ENCODE measurements at places on chromosomes 16 and 17.

DNA sequence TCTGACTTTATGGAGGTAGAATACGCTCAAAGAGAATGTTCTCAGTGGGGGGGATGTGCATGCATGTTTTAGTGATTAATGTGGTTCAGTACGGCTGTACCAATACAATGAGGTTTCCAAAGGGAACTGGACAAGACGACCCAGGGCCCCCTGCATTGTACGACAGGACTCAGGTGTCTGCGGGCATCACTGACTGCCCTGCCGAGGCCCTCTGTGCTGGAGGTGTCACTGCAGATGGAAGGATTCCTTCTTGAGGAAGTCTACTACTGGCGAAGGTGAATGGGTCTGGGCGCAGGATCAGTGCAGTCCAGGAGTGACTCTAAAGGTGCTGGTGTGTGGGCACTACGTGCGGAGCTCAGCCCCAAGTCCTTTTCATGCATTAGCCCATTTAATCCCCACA lies 3.5 kb upstream of the LGALS9 start:
- no peak for DNase-seq

GRCh38 chr17:80795754-80796153 lies 195.9 kb upstream of the CHMP6 start:
- DNase-seq, result peak; percentile 48

- no peak for DNase-seq
Observed at GRCh38 chr17:62787366-62787765, 20.7 kb downstream of the MARCHF10 start.

DNA sequence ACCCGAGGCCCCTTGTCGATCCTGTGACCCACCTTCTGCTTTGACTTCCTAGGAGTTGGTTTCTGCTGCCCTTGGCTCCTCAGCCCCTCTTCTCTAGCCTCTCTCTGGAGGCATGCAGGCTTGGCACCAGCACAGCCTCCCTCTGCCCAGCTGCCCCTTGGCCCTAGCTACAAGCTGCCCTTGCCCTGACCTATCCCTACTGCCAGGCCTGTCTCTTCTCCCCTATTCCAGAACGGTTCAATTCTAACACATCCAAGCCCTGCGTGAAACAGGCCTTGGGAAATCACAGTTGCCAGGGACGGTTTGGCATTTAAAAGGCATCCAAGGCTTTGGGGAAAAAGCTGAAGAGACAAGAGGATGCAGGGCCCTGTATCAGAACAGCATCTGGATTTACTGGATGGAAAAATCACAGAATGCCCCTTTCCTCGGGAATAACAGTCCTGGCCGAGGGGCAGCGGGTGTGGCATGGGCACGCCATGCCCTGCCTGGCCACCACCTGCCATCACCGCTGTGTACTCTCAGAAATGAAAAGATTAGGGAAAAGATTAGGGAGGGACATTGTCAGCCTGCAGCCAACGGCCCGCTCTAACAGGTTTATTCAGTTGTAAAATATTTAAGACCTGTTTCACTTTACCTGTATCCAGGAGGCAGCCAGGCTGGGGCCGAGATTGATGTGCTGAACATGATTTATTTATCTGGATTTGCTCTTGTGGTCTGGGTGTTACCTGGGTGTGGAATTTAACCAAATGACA lies 15.8 kb downstream of the RAI1 start:
- no peak for DNase-seq

DNA sequence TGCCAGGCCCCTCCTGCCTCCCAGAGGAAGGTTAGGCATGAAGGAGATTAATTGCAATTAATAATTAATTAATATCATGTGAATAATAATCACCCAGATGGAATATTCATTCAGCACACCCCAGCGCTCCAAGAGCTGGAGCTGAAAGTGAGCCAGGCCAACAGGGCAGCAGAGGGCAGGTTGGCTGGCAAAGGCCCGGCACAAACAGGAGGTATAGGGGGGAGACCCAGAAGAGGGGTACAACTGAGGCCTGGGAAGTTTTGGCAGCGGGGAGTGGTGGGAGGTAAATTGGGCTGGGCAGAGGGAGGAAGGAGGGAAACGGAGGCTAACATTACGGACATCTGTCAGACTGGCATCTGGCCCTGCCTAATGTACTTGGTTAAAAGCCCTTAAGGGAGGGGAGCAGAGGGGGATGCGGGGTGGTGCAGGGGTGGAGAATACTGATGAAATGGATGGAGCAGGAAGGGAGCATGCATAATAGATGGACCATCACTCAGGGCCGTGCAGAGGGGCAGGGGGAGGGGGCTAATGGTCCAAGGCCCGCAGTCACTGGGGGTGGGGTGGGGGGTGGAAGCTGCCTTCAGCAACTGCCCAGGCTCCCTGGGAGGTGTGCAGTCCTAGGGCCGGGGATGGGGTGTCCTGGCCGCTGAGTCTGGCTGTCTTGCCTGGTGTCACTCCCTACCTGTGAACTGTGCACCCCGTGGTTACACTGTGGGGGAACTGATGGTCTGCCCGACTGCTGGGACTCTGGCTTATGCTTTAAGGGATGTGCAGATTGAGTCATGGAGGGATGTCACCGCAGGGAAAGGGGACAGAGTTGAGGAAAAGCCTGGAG lies 1.9 kb downstream of the ADAM11 start:
- DNase-seq, result peak; percentile 61

- DNase-seq, result no peak
Observed at GRCh38 chr16:12392585-12393091, 411.0 kb downstream of the CPPED1 start.

DNA sequence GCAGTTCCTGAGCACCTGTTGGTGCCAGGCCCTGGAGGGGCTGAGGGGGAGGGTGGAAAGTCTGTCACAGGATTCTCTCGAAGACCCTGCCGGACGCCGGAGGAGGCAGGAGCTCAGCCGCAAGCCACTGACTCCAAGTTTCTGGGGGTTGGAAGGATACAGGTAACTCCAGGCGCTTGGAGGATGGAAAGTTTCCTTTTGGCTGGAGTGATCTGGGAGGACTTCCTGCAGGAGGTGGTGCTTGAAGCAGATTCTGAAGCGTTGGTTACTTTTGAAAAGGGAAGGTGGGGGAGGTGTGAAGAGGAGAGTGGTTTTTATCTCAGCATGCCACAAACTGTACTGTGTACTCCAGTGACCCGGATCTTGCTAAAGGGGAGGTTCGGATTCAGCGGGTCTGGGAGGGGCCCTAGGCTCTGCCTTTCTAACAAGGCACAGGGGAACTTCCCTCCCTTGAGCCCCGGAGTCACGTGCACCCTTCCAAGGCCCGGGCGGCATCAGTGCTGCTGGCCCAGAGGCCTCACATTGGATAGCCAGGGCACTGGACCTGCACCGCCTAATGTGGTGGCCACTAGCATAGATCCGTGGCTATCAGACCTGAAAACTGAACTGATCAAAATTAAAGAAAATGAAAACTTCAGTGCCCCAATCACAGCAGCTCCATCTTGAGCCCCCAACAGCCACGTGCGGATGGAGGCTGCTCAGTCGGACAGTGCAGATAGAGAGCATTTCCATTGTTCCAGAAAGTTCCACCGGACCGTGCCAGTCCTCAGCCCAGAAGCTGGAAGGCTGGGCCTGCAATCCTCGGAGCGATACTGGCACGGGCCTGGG lies 42.2 kb upstream of the GSE1 start:
- DNase-seq, result no peak

DNA sequence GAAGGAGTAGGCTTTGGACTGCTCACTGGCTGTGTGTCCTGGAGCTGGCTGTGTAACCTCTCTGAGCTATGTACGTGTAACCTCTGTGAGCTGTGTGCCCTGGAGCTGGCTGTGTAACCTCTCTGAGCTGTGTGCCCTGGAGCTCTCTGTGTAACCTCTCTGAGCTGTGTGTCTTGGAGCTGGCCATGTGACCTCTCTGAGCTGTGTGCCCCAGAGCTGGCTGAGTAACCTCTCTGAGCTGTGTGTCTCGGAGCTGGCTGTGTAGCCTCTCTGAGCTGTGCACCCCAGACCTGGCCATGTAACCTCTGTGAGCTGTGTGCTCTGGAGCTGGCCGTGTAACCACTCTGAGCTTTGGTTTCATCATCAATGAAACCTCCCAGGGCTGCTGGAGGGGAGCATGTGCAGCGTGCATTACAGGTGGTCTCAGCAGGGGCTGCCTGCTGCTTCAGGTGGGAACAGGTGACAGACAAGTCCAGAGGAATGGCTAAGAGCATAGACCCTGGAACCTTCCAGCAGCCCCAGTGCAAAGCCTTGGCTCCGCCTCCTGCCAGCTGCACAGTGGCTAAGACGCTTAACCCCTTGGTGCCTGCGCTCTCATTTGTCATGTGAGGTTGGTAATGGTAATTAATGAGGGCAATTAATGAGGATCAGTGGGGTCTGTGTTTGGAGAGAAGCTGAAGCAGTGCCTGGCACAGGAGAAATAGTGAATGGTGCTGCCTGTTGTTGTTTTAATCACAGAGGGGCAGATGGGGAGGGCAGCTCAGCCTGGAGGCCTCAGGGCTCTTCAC lies 86.7 kb downstream of the KATNIP start:
- DNase-seq, result peak; percentile 33

- peak; percentile 54 for DNase-seq
Observed at GRCh38 chr16:53960954-53961616, 257.1 kb downstream of the FTO start.

DNA sequence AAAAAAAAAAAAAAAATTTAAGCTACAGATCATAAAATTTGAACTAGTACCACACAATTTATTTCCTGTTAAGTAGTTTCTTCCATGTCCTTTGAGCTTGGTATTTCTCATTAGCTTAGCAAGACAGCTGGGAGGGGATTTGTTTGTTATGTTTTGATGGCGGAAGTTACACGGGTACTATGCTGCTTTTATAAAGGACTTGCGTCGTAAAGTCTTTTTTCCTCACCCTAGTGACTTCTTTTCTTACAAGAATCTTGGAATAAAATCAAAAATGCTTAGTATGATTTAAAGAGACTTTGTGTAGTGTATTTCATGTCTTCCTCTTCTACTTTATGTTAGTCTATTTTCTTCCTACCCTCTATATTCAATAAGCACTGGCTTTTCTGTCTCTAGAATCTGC lies 89.1 kb downstream of the NLK start:
- no peak for DNase-seq

DNA sequence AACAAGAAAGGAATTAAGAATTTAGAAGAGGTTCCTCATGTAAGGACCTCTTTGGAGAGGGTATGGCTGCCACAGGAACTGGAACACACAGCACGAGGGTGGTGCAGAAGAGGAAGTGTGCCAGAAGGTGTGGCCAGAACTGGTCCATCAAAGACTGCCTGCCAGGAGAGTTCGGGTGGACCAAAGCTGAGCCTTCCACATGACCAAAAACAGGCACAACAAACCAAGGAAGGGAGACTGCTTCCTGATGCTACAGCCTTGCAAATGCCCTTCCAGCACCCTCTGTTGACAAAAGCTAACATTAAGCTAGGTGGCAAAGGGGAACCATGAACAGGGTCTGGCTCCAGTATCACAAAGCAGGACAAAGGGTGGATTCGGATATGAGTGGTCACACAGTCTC lies 125.8 kb upstream of the TMEM97 start:
- DNase-seq, result no peak

- no peak for DNase-seq
Observed at GRCh38 chr17:79840269-79840988, 1.2 kb upstream of the CBX4 start.

GRCh38 chr17:19780846-19781245 lies 32.7 kb upstream of the ALDH3A1 start:
- no peak for DNase-seq

GRCh38 chr17:7922845-7923628 lies 6.6 kb downstream of the KCNAB3 start:
- DNase-seq, result no peak

GRCh38 chr17:30091121-30091670 lies 25.4 kb upstream of the NSRP1 start:
- DNase-seq, result no peak

DNA sequence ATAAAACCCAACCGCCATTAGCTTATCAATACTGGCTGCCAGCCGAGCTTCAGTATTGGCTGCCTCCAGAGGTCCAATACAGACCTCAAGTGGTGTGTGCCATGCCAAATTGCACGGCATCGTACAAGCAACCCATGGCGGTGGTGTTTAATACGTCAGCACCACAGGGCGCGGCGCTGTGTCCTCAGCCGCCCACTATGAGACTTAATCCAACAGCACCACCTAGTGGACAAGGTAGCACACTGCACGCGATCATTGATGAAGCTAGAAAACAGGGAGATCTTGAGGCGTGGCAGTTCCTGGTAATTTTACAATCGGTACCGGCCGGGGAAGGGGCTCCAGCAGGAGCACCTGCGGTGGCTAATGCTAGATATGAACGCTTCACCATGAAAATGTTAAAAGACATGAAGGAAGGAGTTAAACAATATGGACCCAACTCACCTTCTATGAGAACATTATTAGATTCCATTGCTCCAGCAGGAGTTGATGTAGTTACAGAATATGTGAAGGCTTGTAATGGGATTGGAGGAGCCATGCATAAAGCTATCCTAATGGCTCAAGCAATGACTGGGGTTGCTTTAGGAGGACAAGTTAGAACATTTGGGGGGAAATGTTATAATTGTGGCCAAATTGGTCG lies 15.4 kb downstream of the FLYWCH1 start:
- DNase-seq, result peak; percentile 84

DNA sequence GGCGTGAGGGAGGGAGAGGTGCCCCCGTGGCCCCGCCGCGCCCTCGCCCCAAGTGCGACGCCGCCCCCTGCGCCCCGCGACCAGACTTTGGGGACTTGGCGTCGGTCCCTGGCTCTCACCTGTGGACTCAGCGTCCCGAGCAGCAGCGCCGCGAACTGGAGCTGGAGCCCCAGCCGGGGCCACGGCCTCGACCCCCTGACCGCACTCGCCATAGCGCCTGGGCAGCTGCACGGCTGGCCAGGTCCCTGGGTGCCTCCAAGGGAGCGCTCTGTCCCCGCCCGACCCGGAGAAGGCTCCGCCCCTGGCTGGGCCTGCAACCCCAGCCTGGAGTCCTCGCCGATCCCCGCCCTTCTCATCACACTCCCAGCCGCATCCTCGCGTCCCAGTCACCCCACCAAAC lies at the start of gene ERN2:
TSS of gene ERN2 (minus strand) at position 247 of the 400 bp plus-strand sequence. CDS start at position 212, 35 bp downstream.
- no peak for DNase-seq

DNA sequence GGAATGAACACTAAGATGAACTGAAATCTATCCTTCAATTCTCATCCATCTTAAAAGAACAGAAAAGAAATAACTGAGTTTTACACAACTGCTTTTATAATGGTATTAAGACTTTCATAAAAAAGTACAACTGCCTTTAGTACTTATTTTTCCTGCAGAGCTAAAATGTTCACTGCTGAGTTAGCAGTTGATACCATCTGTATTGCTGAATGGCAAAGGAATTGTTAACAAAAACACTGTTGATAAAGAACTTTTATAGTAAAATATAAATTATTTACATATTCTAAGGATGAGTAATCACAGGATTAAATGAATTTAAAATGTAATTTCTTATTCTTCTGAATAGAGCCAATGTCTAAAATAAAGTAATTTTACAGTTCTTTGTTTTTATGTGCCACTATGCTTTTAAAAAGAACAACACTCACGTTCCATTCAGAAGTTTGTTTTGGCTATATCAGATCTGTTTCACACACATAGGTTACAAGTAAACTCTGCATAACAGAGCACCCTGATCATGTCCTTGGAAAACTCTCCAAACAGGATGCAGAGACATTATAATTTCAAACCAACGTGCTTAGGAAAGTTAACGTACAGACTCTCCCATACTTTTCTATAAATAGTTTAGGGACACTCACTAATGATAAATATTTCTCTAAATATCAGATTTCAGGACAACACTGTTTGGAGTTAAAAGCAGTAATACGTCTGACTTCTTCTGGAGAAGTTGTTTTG lies 151.1 kb downstream of the ITFG1 start:
- no peak for DNase-seq

Measured in NCI-H2171 (cell line).